ENCODE measurements at places on chromosomes 1 and 21. TPM values are rescaled to one million over a fixed set of nuclear protein-coding genes. Genes with fewer than 3 reads are reported as not detected.

- DNase-seq = no peak
These were observed 194.6 kb downstream of the PBX1 start for GRCh38 chr1:164753521-164754077.

- DNase-seq = no peak
These were observed 59.6 kb downstream of the CAMK2N1 start for GRCh38 chr1:20426371-20426770.

The FAAP20 gene
- 74.2 TPM for total RNA-seq

- DNase-seq = peak; percentile 63
These were observed 1.6 kb downstream of the SOX13 start for GRCh38 chr1:204074274-204075138.

DNA sequence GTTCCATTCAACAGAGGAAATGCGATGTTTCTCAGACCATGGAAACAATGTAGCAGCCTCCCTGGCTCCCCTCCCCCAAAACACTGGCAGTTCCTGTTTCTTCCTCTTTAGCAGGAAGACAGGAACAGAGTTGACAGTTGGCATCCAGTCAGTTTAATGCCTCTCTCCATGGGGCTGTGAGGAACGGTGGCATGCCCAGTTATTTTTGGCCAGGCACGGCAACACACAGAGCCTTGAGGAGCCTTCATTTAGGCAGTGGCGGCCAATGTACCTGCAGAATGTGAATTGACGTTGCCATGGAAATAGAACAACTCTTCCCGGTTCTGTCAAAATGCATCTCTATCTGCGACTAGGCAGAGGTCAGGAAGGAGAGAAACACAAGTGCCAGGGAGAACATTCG lies 330.6 kb downstream of the DSCAM start:
- peak; percentile 18 for DNase-seq

GRCh38 chr1:165287329-165287728 lies 69.2 kb downstream of the LMX1A start:
- DNase-seq = no peak

Measured in mucosa of gallbladder (tissue), 1 donor.